ENCODE measurements at places on chromosomes 3 and 15.

- DNase-seq, result peak; percentile 87
These were observed 412.9 kb downstream of the TIGIT start for GRCh38 chr3:114706591-114707232.

DNA sequence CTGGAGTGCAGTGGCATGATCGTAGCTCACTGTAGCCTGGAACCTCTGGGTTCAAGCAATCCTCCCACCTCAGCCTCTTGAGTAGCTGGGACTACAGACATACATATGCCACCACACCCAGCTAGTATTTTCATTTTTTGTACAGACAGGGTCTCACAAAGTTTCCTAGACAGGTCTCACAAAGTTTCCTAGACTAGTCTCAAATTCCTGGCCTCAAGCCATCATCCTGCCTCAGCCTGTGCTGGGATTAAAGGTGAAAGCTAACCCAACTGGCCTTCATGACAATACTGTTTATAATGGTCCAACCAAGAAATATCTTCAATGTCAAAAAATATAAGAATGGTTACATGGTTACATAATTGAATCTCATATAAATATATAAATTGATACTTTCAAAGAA lies 24.0 kb downstream of the GPR176 start:
- DNase-seq, result no peak

DNA sequence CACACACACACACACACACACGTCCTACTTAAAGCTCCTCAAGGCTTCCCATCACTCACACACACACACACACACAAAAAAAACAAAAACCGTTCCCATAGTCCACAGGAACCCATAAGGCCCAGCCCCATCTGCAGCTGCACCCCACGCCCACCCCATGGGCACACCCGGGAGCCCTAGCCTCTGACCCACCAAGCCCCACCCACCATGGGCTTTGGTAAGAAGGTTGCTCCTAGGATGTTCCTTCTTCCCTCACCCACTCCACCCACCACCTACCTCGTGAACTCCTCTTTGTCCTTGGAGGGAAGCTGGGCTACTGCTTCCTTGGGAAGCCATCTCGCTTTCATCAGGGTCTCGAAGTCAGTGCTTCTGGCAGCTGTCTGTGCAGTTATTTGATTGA lies 115.1 kb downstream of the TPRA1 start:
- DNase-seq, result no peak

DNA sequence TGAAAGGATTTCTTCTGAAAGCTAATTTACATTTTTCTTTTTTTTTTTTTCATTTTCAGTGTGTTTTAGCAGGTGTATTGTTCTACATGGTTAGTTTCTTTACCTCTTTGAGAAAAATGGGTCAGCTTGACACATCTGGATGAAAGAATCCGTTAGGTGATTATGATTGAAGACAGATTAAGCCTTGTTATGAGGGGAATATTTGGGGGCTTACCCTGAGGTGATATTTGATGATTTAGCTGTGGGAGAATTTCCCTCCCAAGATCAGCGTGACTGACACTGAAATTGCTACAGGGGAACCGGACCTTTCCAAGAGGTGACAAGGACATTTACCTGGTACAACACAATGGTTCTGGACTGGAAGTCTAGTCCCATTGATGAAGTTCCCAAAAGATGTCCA lies 147.5 kb downstream of the NFKBIZ start:
- no peak for DNase-seq

GRCh38 chr3:111936191-111936841 lies 42.5 kb upstream of the ABHD10 start:
- DNase-seq, result peak; percentile 68

- DNase-seq, result peak; percentile 38
These were observed 87.6 kb upstream of the SOX2 start for GRCh38 chr3:181623924-181624694.

DNA sequence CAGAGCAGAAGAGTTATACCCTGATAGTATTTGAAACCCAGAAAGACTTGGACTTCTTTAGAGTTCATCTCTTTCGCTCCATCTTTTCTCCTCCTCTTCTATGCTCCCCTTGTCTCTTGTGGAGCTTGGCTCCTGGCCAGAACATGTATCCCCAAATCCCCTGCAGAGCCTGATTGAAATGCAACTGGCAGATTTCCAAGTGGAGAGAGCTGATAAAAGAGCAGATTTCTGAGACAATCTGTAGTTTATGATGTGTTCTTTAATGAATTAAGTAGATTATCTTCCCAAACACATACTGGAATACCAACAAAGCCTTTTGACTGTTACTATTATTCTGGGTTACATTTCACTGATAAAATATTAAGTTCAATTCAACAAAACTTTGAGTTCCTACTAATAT lies 33.4 kb downstream of the UNC13C start:
- no peak for DNase-seq

GRCh38 chr3:30042916-30043555 lies 563.4 kb upstream of the TGFBR2 start:
- peak; percentile 3 for DNase-seq

- no peak for DNase-seq
These were observed 10.3 kb downstream of the MAN2C1 start for GRCh38 chr15:75357976-75358673.

GRCh38 chr3:11172096-11172690 lies 17.9 kb downstream of the HRH1 start:
- DNase-seq, result no peak

DNA sequence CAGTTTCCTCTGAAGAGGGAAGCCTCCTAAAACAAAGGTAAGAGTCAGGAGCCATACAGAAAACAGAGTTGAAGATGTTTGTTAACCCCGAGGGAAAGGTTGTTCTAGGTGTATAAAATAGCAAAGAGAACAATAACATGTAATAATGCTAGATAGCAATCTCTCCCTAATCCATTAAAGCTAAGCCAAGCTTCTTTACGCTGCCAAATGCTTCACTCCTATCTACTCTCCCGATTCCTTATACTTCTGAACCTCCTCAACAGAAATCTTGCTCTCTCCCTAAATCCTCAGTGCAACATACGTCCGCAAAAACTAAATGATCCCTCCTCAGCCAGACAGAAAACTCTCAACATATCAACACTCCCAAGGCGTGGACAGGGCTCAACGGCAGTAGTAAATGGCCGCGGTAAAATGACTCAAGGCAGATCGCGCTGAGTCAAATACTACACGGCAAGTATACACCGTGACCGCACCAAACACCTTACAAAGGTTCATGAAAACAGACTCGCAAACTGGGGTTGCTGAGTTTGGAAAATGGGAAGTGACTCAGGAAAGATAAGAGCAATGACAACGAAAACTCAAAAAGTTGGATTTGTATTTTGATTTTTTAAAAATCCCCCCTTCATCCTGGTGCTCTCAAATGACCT lies 682 bp downstream of the CLDND1 start:
- peak; percentile 73 for DNase-seq

- no peak for DNase-seq
These were observed 141.8 kb downstream of the RPL22L1 start for GRCh38 chr3:170728181-170728580.

- peak; percentile 45 for DNase-seq
These were observed 90.7 kb downstream of the SCN11A start for GRCh38 chr3:38960953-38961622.

GRCh38 chr15:70521576-70522322 lies 241.6 kb downstream of the UACA start:
- no peak for DNase-seq

DNA sequence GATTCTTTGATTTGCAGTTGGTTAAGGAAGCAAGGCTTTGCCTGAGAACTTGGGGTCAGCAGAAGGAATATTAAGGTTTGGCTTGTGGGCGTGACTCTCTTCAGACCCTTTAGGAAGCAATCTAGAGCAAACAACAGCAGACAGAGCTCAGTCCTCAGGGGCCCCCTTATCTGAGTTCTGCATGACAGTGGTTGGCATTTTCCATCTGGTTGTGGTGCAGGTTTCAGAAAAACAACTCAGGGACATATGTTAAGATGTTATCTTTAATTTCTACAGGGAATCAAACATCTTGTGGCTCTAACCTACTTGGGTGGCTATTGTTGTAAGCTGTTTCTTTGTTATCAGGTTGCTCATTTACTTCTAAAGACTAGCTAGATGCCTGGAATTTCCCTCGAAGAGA lies 141.4 kb downstream of the VPS8 start:
- DNase-seq, result no peak

GRCh38 chr3:157844216-157844615 lies 262.0 kb downstream of the SHOX2 start:
- DNase-seq, result no peak

DNA sequence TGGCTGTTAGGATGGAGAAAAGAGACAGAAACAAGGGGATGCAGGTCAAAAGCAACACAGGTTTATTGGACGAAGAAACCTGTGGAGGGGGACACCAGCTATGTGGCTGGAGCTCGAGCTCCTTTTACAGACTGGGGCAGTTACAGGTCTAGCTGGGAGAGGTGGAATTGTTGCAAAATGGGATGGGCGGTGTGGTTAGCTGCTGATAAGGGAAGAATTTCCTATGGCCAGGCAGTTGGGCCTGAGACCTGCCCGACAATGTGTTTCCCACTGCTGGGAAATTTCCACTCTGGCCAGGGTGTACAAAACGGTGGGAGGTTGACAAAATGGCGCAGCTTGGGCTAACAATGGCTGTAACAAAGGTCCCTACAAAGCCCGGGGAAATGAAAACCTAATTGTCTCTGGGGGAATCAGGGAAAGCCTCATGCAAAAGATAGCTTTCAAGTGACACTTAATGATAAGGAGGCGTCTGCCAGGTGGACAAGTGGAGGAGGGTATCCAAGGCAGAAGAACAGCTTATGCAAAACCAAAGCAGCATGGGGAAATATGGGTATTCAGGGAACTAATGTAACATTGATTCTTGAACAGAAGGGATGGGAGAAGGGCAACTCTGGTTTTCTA lies 137.4 kb upstream of the SGO1 start:
- no peak for DNase-seq

- peak; percentile 88 for DNase-seq
These were observed 3.0 kb downstream of the MFGE8 start for GRCh38 chr15:88909956-88910831.

- no peak for DNase-seq
These were observed 11.6 kb upstream of the TTC14 start for GRCh38 chr3:180590396-180590795.

- peak; percentile 59 for DNase-seq
These were observed 309.1 kb upstream of the ICE2 start for GRCh38 chr15:60787837-60788691.

DNA sequence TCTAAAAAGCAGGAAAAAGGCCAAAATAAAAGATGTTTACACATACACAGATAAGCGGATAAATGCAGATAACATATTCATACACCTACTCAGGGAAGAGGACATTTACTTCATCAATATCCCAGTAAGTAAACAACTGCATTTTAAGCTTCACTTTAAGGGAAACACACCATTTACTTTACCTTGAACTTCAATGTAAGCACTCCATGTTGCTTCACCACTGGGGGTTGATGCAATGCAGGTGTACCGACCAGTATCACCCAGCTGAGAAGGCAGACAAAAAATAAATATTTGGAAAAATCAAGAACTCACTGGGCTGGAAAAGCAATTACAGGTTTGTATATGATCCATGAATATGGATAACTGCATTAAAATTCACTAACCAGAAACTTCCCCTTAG lies 1099.5 kb downstream of the ROBO1 start:
- no peak for DNase-seq

DNA sequence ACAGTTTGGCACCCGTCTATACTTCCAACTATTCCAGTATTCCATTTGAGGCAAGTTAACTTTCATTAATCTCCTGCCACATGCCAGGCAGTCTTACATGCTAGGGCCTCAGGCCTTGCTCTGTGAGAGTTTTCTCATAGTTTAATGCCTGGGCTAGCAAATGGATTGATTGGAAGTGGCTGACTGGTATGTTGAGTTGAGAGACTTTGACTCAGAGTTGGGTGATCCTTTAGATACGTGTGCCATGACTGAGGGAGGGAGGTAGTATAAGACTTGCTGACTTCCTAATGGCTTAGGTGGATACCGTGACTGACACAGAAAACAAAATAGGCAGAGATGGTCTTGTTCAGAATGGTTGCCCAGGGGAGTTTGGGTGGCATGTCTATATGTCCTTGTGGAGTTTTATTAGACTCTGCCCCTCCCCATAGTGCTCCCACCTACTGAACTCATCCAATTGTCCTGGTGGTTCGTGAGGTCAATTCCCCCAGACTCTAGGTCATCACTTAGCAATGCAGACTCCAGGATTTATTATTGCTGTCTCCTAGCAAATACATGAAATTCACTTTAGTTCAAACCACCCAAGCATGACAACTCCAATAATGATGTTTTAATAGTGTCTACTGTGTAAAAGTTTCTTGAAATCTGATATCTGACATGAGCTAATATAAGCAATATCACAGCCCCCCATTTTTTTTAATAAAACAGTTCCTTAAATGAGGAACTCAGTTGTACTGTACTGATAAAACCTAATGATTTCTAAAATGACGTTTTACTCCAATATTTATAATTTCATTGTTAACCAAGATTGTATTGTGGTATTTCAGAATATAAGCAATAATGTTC lies 413.9 kb upstream of the MDFIC2 start:
- DNase-seq, result no peak

- no peak for DNase-seq
These were observed 188.3 kb downstream of the APBA2 start for GRCh38 chr15:29074045-29074444.

- no peak for DNase-seq
These were observed 829 bp downstream of the SELENOT start for GRCh38 chr3:150603980-150604319.

DNA sequence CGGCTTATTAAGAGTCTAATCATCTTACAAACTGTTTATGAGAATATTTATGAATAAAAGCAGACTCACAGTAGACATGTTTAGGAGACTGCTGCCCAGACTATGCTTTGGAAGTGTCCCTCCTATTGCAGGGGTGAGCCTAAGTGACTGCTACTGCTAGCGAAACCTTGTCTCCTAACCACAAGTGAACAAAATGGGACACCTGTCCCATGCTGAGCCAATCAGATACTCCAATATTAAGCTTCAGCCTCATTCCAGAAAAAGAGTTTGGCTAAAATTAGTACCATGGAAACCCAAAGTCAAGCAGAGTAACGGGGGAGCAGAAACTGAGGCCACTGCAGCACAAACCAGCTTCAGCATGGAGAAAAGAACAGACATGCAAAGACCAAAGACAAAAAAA lies 4.6 kb downstream of the DENND6A start:
- DNase-seq, result no peak

GRCh38 chr3:144059481-144059880 lies 87.9 kb downstream of the DIPK2A start:
- DNase-seq, result no peak

DNA sequence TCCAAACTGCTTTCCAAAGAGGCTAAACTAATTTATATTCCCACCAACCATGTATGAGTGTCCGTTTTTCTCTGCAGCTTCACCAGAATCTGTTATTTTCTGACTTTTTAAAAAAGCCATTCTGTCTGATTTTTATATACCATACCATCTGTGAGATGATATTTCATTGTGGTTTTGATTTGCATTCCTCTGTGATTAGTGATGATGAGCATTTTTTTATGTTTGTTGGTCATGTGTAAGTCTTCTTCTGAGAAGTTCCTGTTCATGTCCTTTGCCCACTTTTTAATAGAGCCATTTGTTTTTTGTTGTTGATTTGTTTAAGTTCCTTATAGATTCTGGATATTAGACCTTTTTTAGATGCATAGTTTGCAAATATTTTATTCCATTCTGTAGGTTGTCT lies 179.4 kb upstream of the ALCAM start:
- peak; percentile 21 for DNase-seq

- DNase-seq, result no peak
These were observed 56.8 kb upstream of the ABI3BP start for GRCh38 chr3:101050046-101050445.

GRCh38 chr15:49810720-49811119 lies 189.9 kb downstream of the DTWD1 start:
- DNase-seq, result no peak

All from fibroblast of mammary gland (primary cell).